ENCODE measurements at places on chromosomes 3 and 15.

DNA sequence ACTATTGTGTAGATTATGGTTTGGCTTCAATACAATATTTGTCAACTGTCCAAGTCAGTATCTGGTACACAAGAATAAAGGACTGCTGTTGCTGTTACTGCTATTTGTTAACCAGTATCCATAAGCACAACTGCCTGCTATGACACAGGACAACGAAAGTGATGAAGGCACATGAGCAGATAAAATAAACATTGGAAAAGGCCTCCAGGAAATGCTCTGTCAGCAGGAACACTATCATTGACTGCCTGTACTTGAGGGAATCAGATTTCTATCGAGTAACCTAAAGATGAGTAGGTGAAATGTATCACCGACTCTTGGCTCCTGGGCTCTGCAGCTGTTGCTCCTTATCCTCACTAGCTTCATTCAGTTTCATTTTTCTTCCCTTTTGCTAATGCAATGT lies 56.5 kb downstream of the FMN1 start:
- no peak for DNase-seq

GRCh38 chr15:90982135-90982534 lies 12.2 kb downstream of the PRC1 start:
- no peak for DNase-seq

DNA sequence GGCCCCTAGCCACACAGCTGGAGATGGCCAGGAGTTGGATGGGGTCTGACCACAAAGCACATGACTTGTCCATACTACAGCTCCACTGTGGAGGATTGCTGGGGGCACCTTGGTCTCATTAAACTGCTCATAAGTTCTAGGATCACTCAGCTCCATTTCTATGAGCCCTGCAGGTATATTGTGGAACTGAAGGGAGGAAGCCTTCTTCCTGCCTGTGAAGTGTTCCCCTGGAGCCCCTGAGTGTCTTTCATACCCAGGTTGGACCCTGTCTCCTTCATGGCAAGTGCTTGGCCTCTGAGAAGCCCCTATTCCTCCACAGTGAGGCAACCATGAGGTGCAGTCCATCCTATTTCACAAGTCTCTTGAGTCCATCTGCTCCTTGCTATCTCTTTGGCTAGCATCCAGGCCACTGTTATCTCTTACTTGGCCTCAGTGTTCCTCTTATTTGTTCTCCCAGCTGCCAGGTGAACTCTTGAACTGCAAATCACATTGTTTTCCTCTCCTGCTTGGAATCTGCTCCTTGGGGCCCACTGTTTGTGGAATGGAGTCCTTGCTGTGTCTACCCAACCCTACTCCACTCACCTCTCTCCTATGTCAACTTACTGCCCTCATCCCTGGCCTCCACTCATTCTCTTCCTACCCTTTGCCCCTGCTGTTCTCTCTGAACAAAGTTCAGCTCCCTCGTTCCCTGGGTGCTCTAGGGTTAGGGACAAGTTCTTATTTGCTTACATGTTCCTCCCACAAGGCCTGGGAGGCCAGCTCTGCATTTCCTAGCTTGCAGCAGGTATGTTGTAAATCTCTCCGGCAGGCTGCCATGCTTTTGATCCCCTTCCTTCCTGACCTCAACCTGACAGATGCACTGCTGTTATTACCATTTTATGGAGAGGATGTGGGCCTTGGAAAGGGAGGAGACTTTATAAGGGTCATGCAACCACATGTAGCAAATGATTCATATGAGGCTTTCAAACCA lies 1.2 kb downstream of the ACOX2 start:
- DNase-seq = peak; percentile 22

DNA sequence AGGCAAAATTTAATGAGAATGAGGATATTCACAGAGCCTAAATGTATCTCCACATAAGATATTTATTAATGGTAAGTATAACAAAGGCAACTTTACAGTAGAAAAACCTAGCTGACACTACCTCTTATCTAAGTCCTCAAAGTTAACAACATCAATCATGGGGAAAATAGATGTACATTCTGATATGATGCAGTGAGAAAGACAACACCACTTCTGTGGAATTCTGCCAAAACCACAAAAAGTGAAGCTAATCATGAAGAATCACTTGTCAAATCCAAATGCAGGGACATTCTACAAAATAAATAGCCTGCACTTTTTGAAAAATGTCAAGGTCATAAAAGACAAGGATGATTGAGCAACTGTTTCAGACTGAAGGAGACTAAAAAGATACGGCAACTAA lies 27.5 kb upstream of the EOMES start:
- no peak for DNase-seq

DNA sequence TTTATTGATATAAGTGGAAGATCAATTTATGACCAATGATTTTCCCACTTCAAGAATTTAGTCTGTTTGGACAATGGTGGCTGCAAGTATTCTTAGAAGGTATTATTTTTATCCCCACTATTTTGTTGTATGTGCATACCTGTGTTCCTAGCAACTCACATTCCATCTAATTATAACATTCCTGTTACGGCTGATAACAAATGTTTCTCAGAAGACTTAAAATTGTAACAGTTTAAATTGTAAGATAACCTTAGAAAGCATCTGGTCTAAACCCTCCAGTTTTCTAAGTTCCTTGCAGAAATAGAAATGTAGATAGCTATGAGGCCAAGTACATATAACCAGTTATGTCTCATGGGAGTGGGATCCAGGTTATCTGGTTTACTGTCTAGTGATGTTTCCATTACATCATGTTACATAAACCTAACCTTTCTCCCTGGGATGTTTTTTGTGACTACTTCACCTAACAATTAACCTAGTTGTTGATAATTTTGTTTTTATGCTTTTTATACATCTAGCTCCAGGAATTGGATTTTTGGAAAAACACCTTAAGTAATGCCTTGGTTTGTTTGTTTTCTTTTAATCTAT lies 11.1 kb upstream of the MFN1 start:
- no peak for DNase-seq

DNA sequence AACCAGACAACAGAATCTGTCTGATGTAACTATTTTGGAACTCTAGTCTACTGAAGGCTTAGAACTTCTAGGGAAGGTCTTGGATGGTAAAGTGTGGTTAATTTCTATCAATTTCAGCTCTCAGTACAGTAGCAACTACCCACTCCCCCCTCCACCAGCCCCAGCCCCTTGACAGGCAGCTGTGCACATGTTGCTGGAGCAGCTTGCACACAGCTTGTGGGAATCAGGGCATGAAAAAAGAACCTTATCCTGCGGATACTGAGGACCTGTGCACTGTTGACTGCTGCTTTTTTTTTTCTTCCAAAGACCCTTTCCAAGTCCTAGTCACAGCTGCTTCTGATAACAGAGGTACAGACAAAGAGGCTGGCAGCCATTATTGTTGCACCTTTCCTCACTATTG lies 81.5 kb upstream of the UBP1 start:
- DNase-seq = no peak

- no peak for DNase-seq
Observed at GRCh38 chr15:37933666-37934065, 774 bp upstream of the TMCO5A start.

- DNase-seq = no peak
Observed at GRCh38 chr3:185813691-185814215, 11.1 kb downstream of the IGF2BP2 start.

DNA sequence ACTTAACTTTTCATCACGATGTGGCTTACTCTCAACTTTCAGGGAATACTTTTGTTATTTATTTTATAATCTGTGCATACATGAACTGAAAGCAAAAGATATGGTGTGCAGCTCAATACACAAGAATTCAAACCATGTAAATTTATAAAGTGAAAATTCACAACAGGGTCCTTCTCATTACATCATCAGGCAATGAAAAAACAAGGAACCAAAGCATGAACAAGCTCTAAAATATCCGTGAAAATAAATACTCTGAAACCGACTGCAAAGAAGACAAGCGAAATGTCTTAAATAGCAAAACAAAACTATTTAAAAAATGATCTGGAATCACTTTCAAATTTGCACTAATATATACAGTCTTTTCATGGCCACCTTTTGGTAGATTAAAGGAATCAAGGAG lies 28.9 kb downstream of the GNB5 start:
- no peak for DNase-seq

GRCh38 chr3:50177346-50177745 lies 14.1 kb upstream of the GNAT1 start:
- DNase-seq = no peak

- DNase-seq = no peak
Observed at GRCh38 chr3:30694668-30695067, 88.3 kb downstream of the TGFBR2 start.

GRCh38 chr3:129663045-129663446 lies 56.6 kb upstream of the PLXND1 start:
- DNase-seq = no peak

- peak; percentile 27 for DNase-seq
Observed at GRCh38 chr3:184361532-184361931, at the start of the genes CLCN2 and POLR2H. CLCN2 (minus strand) TSS chr3:184361605; CDS start chr3:184361479, 126 bp downstream. POLR2H (plus strand) TSS chr3:184361710; CDS start chr3:184363493, 1,783 bp downstream.

- DNase-seq = no peak
Observed at GRCh38 chr15:97686324-97686723, 274.2 kb upstream of the ARRDC4 start.

DNA sequence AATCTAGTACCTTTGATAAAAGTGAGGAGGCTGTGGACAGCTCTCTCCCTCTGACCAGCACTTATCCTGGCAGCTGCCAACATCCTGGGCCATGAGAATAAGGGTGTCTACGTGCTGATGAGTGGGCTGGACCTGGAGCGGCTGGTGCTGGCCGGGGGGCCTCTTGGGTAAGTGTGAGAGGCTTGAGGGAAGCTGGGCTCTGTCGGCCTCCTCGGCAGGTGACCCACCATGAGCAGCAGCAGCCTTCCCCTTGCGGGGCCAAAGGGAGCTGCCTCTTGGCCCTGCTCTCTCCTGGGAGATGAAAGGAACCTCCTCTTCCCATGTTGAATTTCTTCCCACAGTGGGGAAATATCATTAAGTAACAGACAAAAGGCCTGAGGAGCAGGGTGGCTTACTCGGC lies 9.2 kb downstream of the IVD start:
- DNase-seq = no peak

GRCh38 chr15:40764629-40765103 lies 798 bp downstream of the GCHFR start:
- DNase-seq = peak; percentile 18

- peak; percentile 5 for DNase-seq
Observed at GRCh38 chr3:41369838-41370237, 170.5 kb downstream of the CTNNB1 start.

- DNase-seq = no peak
Observed at GRCh38 chr3:171225165-171225564, 198.6 kb upstream of the SLC2A2 start.

DNA sequence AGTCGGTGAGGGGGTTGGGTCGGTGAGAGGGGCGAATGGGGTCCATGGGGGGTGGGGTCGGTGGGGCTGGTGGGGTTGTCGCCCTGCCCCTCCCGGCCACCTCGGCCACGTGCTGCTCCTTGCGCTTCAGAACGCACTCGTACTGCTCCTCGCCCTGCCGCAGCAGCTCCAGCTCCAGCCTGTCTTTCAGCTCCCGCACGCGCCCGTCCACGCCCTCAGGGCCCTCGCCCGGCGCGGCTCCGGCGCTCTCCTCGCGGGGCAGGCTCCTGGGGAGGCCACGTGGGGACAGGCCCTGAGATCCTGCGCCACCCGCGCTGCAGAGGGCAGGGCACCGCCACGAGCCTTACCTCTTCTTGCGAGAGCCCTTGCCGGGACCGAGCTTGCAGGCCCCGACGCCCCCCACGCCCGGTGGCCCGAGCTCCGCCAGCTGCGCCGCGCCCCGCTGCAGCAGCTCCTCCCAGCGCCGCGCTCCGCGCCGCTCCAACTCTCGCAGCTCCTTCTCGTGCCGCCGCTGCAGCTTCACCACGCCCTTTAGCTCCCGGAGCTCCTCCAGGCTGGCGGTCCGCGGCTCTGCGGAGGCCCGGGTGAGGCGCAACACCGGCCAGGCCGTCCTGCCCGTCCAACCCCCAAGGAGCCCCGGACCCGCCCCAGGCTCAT lies 8.2 kb upstream of the ANKRD63 start:
- peak; percentile 11 for DNase-seq

GRCh38 chr3:146380046-146380445 lies 89.3 kb downstream of the PLSCR2 start:
- no peak for DNase-seq

- no peak for DNase-seq
Observed at GRCh38 chr15:85458764-85459163, 78.4 kb downstream of the AKAP13 start.

GRCh38 chr3:197454014-197454413 lies 101.8 kb downstream of the BDH1 start:
- DNase-seq = peak; percentile 78

DNA sequence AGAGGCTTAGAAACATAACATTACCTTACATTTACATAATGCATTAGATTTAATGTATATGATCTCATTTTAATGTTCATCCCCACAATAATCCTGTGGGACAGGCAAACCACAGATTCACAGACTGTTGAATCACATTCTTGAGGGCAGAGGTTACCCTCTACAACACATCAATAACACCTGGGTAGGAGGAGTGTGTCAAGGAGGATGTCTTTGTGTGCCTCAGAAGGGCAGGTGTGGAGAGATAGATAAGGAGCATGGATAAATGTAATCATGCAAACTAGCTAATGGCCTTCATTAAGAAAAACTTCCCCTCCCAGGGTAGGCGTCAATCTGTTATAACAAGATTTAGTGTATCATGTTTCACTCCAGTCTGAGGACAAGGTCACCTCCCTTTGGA lies 12.9 kb upstream of the MB21D2 start:
- no peak for DNase-seq
